ENCODE measurements at places on chromosomes 2 and 18.

DNA sequence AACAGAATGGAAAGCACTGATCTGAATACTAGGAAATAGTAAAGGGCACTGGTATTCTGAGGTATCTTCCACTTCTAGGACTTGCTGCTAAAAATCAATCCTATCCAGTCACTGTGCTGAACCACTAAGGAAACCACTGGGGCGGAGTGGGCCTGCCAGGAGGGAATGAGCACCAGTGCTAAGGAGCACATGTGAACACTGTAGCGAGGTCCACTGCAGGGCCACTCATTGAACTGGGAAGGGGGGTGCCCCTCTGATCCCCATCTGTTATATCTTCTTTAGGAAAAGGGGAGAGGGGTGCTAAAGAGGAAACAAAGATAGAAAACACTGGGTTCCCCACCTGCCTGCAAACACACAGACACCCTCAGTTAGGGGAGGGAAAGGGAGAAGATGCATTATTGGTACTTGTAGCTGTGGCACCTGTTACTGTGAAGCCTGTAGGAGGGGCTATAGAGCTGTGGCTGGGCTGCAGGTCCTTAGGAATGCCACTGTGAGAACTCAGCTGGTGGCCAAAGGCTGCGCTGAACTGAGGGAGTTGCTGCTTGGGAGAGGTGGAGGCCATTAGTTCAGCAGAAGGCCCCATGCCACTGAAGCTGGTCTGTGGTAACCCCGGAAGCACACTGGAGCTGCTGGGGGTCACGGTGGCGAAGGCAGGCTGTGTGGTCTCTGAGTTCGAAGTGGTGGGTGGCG is 81.8 kb downstream of the INO80D start:
- no peak for DNase-seq

DNA sequence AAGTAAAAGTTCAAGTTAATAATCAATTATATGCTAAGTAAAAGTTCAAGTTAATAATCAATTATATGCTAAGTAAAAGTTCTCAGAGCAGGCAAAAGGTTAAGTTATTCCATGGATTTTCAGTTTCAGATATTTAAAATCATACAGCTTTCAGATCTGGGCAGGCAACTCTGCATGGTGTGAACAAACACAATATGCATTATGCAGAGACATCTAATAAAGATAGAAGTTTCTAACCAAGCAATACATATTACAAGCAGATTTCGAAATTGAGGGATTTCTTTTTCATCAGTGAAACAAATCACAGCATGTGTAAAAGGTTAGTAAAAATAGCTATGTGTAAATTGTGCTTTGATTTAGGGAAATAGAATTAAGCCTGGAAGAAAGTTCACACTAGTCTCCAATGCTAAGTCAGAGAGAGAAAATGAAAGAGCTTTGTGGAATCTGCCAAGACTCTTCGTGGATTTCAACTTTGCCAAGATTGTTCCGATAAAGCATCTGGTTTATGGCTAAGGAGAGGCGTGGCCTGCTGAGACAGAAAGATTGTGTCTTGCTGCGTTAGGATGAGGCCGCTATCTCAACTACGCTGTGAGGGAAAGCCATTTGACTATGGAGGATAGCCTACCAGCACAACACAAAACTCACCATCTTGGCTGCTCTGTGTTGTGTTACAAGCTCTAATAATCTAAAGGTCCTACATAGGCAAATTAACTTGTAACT is 60.1 kb upstream of the SLC16A14 start:
- DNase-seq = no peak

DNA sequence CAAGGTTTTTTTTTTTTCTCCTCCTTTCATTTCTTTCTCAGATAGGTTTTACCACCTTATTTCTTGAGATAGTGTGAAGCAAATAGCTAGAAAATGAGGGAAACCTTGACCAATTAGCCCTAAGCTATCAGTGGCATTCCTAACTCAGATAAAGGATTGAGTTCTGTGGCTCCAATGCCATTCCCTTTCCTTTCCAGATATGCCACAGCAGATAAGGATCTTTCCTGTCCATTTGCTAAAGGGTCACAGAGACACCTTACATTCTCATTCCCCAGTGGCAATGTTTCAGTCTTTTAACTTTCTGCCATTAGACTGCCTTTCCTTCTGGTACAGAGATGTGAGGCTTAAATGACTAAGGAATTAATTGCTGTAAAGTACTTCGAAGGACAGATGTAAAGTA is 81.7 kb downstream of the MGAT5 start:
- no peak for DNase-seq

GRCh38 chr18:63368611-63369010 is 1.6 kb upstream of the KDSR start:
- DNase-seq = no peak

DNA sequence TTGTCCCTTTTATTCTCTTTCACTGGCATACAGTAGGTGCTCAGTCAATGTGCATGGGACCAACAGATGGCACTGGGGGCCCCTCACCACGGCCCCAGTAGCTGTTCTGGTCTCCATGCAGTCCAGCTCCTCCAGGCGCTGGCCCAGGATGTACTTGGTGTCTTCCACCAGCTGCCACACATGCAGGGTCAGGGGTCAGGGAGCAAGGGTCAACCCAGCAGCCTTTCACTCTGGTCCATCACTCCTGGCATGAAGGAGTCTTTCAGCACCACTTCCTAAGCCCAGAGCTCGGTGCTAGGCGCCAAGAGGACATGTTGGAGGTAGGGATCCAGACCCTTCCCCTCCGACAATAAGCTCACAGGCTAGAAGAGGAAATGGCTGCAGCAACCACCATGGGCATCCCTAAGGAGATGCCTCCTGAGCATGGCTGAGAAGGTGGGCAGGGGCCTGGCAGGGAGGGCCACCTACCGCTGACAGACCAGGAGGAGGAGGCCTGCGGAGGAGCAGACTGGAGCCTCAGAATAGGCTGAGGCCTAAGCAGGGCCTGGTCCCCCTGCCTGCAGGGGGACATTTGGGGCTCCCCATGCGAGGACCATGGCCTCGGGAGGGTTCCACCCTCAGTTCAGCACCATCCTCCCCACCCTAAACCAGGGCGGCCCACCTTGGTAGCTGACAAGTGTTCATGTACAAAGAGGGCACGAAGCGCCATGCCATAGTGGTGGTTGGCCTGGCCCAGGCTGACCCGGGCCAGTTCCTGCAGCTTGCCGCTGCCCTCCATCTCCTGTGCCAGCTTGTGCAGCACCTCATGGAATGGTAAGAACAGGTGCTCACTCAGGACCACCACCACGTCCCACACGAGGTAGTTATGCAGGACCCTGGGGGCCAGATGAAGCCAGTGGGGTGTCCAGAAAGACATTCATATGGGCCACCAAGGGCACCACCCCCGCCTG is 10.2 kb downstream of the ALPG start:
- no peak for DNase-seq

GRCh38 chr2:190478572-190479195 is 55.8 kb downstream of the NEMP2 start:
- DNase-seq = no peak

DNA sequence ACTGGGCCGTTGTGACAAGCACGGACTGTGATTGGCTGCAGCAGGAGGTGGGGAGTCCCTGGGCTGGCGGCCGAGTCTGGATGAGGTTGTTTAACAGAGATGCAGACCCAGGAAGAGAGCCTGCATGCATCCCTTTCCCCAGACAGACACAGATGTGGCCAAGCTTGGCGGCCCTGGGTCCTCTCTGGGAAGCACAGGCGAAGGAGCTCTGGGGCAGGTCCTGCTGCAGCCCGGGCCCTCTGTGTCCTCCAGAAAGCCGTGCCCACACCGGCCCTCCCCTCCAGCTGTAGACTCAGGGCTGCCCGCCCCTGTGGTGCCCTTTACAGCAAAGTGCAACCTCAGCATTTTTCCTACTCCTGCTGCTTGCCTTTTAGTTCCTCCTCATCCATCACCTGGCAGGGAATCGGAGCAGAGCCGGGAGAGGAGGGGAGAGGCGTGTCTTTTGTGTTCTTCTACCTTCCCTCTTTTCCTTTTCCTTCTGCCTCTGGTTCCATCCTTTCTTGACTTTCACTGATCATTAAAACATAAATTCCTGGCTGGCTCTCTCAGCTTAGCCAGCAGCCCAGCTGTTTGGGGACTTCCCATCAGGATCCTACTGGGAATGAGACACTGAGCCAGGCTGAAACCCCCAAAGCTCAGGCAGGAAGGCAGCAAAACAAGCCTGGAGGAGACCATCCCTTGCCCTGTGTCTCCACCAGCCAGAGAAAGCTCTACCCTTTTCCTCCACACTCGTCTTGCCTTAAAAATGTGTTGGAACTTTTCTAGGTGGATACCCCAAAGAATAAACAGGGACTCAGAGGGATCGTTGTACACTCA is 75.0 kb downstream of the CTIF start:
- DNase-seq = no peak

DNA sequence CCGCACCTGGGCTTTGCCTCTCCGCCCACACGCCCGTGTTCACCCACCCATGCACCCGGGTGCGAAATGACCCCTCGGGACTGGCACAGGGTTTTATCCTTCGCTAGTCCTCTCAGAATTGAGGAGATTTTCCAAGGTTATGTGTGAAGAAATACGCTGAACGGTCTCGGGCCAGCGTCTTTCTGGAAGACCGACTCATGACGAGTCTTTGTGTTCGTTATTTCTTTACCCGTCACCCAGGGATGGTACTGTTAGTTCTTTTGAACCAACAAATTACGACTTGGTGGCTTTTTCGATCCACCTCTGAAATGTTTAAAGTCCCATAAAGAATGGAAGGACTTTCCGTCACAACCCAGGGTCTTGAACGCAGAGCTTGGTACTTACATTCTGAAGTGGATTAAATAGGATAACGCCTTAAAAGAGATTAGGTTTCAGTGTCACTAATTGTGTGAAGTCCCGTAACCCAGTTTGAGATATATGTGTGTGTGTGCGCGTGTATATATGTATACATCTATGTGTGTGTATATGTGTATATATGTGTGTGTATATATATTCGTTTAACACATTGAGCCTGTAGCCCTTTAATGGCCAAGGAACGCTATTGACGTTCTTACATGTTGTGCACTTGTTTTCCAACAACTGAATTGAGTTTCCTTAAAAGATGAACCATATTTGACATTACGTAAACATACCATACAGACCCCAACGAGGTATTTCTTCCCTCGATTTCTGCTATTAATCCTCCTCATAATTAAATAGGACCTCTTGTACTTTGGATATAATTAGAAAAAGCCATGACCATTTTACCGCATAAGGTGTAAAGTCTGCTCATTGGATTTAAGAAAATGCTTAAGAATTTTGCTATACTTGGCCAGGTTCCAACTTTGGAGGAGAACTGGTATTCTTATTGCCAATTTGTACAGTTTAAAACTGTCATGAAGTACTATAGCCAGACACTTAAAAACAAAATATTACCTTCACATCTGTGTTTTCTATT is 889 bp downstream of the ZC3H15 start:
- DNase-seq = no peak

DNA sequence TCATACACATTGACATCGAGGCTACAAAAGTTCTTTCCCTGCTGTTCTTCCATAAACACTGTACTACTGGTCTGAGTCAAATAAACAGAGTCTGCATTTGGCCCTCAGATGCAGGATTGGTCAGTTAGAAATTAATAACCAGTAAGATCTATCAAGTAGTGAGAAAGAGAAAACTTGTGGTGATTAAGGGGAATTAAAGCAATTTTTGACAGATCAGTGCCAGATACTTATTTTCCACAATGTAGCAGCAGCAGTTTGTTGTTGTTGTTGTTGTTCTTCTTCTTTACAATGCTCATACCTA is 85.0 kb downstream of the IKZF2 start:
- DNase-seq = no peak

- no peak for DNase-seq
Measured at GRCh38 chr18:6928359-6928758, 189.2 kb downstream of the LAMA1 start.

DNA sequence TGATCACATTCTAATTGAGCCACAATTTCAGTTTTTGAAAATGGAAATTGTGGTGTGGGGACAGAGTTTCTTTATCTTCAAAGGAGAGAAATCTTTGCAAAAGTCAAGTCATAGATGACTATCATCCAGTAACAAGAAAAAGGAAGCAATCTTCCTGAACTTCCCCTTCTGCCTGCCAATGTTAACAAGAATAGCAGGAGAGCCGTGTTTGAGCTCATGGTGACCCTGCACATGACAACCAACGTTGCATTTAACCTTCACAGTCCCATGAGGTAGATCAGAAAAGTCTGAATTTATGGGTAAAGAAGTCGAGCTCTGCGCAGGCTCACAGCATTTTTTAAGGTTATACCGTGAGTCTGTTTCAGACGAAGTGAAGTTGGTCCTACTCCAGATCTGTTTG is 454.9 kb downstream of the LPIN1 start:
- DNase-seq = no peak

GRCh38 chr2:241358470-241358869 is 2.4 kb downstream of the FARP2 start:
- DNase-seq = no peak

- DNase-seq = no peak
Measured at GRCh38 chr2:57828221-57828620, 218.4 kb upstream of the VRK2 start.

DNA sequence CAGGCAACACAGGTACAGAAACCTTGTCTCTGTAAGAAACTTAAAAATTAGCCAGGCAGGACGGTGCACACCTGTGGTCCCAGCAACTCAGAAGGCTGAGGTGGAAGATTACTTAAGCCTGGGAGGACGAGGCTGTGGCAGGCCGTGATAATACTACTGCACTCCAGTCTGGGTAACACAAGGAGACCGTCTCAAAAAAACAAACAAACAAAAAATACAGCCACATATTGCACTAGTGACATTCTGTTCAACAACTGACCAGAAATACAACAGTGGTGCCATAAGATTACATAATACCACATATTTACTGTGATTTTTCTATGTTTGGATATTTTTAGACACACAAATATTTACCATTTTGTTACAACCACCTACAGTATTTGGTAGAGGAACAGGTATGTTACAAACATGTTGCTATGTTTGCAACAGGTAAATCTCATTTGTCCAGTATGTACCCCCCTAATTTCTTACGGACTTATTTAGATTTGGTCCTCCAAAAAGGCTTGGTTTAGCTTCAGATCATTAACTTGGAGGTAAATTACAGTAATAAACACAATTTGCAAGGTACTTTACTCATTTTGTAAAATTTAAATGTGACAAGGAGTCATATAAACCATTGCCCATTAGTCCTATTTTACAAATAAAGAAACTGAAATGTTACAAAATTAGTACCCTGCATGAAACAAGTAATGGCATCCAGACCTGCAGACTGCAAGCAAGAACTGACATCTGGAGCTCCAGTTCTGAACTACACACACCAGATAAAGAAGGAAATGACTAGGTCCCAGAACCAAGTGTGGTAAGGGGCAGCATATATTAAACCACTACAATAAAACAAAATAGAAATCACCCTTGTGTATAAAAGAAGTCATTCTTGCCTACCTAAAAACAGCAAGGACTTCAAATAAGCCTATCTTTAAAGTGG is 36.8 kb downstream of the TRIP12 start:
- no peak for DNase-seq

- no peak for DNase-seq
Measured at GRCh38 chr2:126467367-126468054, 188.4 kb upstream of the GYPC start.

- no peak for DNase-seq
Measured at GRCh38 chr2:2570871-2571270, 239.8 kb upstream of the MYT1L start.

DNA sequence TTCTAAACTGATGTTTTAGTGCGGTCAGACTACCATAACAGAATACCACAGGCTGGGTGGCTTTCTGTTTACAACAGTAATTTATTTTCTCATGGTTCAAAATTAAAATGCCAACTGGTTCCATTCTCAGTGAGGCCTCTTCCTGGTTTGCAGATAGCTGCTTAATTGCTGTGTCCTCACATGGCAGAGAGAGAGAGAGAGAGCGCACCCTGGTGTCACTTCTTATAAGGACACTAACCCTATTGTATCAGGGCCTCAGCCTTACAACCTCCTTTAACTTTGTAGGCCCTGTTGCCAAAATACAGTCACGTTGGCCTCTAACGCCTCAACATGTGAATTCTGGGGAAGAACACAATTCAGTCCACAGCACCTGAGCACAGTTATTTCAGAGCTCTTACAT is 37.5 kb upstream of the ZNF385B start:
- DNase-seq = no peak

Data from NCI-H1048 (cell line).